ENCODE measurements at places on chromosomes 4 and X.

DNA sequence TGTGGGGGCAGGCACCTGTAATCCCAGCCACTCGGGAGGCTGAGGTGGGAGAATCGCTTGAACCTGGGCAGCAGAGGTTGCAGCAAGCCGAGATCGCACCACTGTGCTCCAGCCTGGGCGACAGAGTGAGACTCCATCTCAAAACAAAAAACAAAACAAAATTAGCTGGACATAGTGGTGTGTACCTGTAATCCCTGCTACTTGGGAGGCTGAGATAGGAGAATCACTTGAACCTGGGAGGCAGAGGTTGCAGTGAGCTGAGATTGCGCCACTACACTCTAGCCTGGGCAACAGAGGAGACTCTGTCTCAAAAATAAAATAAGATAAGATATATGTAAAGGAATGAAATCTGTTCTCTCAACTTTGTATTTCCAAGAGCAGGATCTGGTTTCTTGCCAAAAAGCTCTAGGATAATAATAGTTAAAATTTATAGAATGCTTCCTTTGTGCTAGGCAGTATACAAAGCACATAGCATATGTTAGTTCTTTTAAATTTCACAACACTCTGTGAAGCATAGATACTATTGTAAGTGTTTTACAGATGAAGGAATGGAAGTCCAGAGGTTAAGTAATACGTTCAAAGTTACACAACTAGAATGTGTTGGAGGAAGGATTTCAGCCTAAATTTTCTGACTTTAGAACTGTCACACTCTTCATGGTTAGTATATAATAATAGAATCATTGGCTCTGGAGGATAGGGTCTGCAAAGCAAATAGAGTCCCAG lies 10.3 kb downstream of the MRPL1 start:
- DNase-seq, result no peak

GRCh38 chrX:47198687-47199080 lies 5.1 kb downstream of the UBA1 start:
- DNase-seq, result no peak

GRCh38 chr4:109816082-109816442 lies 500 bp downstream of the GAR1 start:
- no peak for DNase-seq

- no peak for DNase-seq
Measured at GRCh38 chrX:153361781-153362397, 27.9 kb downstream of the ZNF275 start.

GRCh38 chrX:77953708-77954107 lies 15.7 kb downstream of the PGAM4 start:
- DNase-seq, result no peak

- peak; percentile 93 for DNase-seq
Measured at GRCh38 chrX:16870095-16870861, at the start of gene RBBP7. Gene RBBP7, minus strand, starts transcription at chrX:16870362. Its CDS starts 309 bp downstream, at chrX:16870053.

GRCh38 chr4:41143311-41144039 lies 70.9 kb downstream of the APBB2 start:
- no peak for DNase-seq

DNA sequence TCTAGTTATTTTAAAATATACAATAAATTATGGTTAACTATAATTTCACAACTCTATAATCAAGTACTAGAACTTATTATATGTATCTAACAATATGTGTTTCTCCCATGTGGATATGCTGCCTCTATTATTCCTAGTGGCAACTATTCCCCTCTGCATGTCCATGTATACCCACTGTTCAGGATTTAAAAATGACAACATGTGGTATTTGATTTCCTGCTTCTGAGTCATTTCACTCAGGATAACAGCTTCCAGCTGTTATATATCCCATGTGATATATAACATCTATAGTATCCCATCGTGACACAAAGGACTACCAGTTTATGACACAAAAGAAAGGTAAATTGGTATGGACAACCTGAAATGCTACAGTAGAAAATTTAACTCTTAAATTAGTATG lies 167.4 kb upstream of the TACR3 start:
- DNase-seq, result no peak

DNA sequence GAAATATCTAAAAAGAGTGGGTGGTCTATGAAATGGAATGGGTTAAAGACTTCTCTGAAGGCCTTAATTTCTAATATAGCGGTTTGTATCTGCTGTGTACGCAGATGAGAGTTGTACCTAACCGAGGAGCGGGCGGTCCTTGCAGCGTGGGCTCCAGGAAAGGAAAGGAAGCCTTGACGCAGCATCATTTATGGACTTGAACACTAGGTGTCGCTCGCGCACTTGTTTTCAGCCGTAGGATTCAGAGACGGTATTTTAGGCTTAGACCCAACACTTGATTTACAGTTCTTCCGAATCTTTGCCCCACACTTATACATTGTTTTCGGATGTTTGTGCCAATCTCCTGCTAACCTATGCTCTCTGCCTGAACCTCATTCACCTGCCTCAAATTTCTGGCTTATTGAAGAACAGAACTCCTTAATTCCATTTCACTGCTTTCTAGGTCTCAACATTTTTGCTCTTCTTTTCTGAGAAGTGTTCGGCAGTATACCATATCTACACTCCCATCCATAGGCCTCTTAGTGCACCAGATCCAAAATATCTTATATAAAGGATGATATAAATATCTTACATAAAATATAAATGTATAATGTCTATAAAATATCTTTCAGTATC lies 48.9 kb upstream of the AADAT start:
- DNase-seq, result peak; percentile 69

GRCh38 chr4:72171761-72172160 lies 140.0 kb downstream of the NPFFR2 start:
- no peak for DNase-seq

DNA sequence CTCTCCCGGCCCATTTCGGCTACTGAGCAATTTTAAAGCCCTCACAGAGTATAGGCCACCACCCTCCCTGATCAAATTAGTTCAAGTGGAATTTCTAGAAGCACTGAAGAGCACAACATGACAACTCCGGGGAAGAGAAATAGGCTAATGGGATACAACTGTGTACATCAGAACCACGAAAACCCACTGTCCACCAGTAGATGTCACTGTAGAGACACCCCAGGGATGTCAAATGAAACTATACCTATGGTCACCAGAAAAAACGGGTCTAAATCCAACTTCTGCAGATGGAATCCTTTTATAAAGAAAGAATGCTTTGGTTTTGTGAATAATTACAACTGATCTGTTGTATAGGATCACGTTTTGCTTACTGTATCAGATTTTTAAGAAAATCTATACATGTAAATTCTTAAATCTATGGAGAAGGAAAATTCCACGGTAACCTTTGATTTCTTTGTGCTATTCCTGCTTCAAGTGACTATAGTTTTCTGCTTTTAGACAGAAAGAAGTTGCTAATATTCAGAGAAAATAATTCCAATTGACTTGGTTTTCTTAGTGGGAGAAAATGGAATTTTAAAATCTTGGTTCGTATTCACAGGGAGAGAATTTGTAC lies 29.5 kb upstream of the MAP3K15 start:
- no peak for DNase-seq

DNA sequence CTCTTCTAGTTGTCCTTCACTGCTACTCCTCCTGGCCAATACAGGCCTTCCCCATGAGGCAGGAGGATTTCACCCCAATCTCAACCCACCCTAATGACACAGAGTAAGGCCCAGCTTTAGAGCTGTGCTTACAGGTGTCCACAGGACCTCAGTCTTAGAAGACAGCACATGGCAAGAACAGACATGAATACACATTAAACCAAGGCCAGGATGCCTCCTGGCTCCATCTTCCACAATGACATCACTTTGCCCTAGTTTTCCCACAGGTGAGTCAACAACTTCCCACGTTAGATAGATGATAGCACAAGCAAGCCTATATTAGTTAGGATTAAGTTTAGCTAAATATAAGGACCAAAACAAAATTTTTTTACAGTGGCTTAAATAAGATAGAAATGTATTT lies 63.8 kb upstream of the NOCT start:
- DNase-seq, result no peak

DNA sequence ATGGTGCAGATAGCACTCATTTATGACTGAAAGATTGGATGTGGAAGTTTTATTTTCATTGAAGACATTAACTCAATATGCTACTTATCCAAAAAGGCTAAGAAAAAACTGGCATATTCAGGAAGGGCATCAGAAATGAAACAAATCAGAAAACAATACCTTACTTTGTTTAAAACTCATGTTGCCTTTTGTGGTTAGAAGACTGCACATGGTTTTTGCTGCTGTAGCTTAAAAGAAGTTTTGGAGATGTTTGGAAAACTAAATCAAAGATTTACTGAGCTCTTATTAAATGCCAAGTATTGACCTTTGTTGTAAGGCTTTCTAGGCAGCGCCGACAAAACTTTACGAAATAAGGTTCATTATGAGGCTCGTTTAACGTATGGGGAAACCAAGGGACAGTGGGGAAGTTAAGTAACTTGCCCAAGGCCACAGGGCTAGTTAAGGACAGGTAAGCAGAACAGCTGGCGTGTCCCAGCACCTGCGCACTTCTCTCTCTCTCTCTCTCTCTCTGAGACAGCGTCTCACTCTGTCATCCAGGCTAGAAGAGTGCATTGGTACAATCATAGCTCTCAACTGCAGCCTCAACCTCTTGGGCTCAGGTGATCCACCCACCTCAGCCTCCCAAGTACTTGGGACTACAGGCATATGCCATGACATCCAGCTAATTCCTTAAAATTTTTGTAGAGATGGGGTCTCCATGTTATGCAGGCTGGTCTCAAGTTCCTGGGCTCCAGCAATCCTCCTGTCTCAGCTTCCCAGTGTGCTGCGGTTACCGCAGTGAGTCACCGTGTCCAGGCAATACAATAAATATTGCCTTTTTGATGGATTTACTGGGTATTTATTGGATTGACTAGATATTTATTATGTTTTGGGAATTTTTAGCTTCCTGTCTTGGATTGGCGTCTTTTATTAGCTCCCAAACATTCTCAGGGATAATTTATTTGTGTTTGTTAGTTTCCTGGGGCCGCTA lies 16.1 kb downstream of the LRP2BP start:
- DNase-seq, result no peak
